ENCODE measurements at places on chromosomes 1 and 21. TPM values are rescaled to one million over a fixed set of nuclear protein-coding genes. Genes with fewer than 3 reads are reported as not detected.

DNA sequence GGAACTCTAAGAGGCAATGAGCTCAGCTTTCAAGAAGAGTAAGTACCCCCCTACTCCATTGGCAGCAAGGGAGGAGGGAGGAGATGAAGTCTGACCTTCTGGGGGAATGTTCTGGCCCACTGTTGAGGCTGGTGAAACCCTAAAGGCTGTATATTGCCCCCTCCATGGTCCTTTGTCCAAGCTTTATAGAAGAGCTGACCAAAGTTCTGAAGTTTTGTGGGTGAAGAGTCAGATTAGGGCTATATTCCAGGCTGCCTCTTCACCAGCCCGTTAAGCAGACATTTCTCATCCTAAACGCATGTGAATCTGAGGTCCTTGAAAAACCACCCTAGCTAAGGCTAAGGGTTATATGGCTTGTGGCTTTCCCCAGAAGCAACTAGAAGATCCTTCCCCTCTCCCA is 1.4 kb downstream of the C1orf94 start:
- peaks cover 4% of the 10 kb centered on the region for H3K4me1 ChIP-seq
- peaks cover 76% of the 10 kb centered on the region for H3K27me3 ChIP-seq
- H3K4me3 ChIP-seq, result no peak overlapping the region

- no peak overlapping the region for H3K4me3 ChIP-seq
- H3K27ac ChIP-seq, result no peak overlapping the region
- H3K27me3 ChIP-seq, result no peaks in the 10 kb centered on the region
- no peaks in the 10 kb centered on the region for H3K36me3 ChIP-seq
- DNase-seq, result no peak
Observed at GRCh38 chr1:25443030-25443699, 12.5 kb downstream of the MACO1 start.

GRCh38 chr1:219027146-219027673 is 146.5 kb upstream of the LYPLAL1 start:
- no peak for DNase-seq
- no peaks in the 10 kb centered on the region for H3K4me1 ChIP-seq
- H3K27ac ChIP-seq, result no peak overlapping the region

DNA sequence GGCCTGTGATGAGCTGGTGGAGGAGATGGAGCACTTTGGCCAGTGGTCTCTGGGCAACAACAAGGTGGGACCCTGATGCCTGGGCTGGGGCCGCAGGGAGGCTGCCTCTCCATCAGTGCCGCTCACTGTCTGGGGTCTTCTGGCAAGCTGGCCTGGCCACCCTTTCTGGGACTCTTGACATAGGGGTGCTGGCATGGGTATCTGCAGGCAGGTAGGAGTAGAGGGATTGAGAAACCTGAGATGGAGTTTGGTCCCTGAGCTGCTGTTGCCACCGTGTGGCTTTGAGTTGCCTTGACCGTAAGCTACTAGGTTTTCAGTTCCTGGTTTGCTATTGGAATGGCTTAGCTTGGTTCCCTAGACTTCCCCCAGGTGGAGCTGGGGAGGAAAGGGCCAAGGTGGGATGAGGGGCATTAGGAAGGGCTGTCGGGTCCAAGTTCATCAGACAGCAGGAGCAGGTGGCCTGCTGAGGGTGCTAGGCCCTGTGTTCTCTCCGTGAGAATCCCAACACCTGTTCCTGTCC is 13.2 kb upstream of the MFN2 start:
- H3K4me3 ChIP-seq, result no peak overlapping the region
- no peaks in the 10 kb centered on the region for H3K27me3 ChIP-seq
- H3K36me3 ChIP-seq, result no peaks in the 10 kb centered on the region
- DNase-seq, result peak; percentile 81

- no peak overlapping the region for H3K27ac ChIP-seq
- H3K36me3 ChIP-seq, result no peaks in the 10 kb centered on the region
- peaks cover 5% of the 10 kb centered on the region for H3K4me1 ChIP-seq
- no peak overlapping the region for H3K4me3 ChIP-seq
- H3K27me3 ChIP-seq, result no peaks in the 10 kb centered on the region
Observed at GRCh38 chr1:78617615-78618026, 2.6 kb upstream of the IFI44L start.

DNA sequence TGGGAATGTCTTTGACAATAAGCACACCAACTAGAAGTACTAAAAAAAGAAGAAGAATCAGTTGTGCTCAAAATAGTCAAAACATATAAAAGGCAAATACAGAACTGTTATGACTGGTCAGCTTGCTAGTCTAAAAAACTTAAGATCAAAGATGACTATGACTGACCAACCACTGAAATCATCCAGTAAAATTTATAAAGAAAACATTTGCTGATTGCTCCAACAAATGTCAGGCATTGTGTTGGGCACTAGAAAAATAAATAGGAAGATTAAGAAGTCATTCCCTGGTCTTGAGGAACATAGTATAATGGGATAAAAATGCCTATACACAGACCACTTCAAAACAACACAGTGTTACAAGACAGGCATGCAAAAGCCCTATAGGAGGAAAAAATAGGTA is 9.3 kb upstream of the ANGPTL3 start:
- no peak for DNase-seq
- no peaks in the 10 kb centered on the region for H3K36me3 ChIP-seq
- no peaks in the 10 kb centered on the region for H3K27me3 ChIP-seq
- no peak overlapping the region for H3K4me3 ChIP-seq
- no peak overlapping the region for H3K27ac ChIP-seq

- peaks cover 45% of the 10 kb centered on the region for H3K4me1 ChIP-seq
- H3K36me3 ChIP-seq, result no peaks in the 10 kb centered on the region
- no peaks in the 10 kb centered on the region for H3K27me3 ChIP-seq
- no peak overlapping the region for H3K4me3 ChIP-seq
- H3K27ac ChIP-seq, result no peak overlapping the region
- peak; percentile 52 for DNase-seq
Observed at GRCh38 chr1:1132042-1132950, 16.4 kb upstream of the C1orf159 start.

DNA sequence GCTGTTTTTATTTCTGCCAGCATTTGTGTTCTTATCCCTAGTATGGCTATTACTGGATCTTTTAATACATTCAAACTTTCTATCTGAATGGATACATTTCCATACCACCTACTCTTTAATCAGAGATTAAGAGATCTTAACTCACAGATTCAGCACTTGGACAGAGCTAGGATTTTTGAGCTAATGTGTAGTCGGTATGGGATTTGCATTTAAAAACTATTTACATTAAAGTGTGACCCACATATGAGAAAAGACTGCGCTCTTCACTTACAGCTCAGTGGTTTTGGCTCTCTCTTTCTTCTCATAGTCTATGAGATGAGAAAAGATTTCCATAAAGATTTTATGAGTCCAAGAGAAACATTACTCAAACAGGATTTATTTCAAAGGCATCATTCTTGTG is 16.4 kb downstream of the HMGB4 start:
- H3K36me3 ChIP-seq, result no peaks in the 10 kb centered on the region
- no peaks in the 10 kb centered on the region for H3K4me1 ChIP-seq
- DNase-seq, result no peak
- H3K27me3 ChIP-seq, result peaks cover 18% of the 10 kb centered on the region
- no peak overlapping the region for H3K27ac ChIP-seq

- no peak overlapping the region for H3K27ac ChIP-seq
- no peaks in the 10 kb centered on the region for H3K4me1 ChIP-seq
- no peak for DNase-seq
- no peaks in the 10 kb centered on the region for H3K36me3 ChIP-seq
Observed at GRCh38 chr21:35346697-35347096, 297.6 kb upstream of the RUNX1 start.

DNA sequence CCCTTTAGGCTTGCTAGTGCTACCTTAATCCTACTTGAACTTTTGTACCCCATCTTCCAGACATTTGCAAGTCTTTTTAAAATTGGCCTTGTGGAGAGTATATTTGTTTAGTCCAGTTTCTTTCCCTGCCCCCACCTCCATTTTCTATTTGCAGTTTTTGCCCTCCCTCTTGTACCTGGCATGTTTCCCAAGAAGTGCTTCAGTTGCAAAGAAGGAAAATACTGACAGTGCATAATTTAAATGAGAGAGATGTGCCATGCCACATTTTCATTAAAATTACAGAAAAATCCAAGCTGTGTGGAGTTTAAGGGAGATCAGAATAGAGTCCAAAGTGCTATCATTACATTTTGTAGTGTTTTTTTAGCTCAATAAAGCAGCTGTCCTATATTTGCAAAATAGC is 150.0 kb upstream of the ADGRL2 start:
- H3K27ac ChIP-seq, result no peak overlapping the region
- no peak overlapping the region for H3K4me3 ChIP-seq
- H3K27me3 ChIP-seq, result no peaks in the 10 kb centered on the region
- no peak for DNase-seq

DNA sequence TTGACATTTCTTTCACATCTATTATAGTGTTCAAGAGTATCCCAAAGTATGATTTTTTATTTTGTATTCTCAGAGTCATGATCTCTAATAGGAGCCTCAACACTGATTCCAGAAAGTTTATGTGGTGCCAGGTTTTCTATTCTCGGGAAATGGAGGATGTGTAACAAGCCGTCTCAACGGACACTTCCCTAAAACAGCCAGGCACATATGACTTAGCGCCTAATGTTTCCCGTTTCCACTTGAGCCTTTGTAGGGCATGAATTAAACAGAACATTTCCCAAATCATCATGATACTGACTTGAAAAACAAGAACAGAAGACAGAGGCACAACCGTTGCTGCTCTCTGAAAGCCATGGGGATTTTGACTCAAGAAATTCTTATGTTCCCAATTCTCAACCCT is 8.0 kb downstream of the CYYR1 start:
- no peak overlapping the region for H3K27ac ChIP-seq
- no peaks in the 10 kb centered on the region for H3K36me3 ChIP-seq
- no peaks in the 10 kb centered on the region for H3K27me3 ChIP-seq
- no peaks in the 10 kb centered on the region for H3K4me1 ChIP-seq
- DNase-seq, result no peak

GRCh38 chr1:55326496-55327243 is 111.5 kb upstream of the USP24 start:
- no peak for DNase-seq
- H3K4me3 ChIP-seq, result no peak overlapping the region
- no peaks in the 10 kb centered on the region for H3K36me3 ChIP-seq
- H3K4me1 ChIP-seq, result peaks cover 14% of the 10 kb centered on the region
- no peak overlapping the region for H3K27ac ChIP-seq
- no peaks in the 10 kb centered on the region for H3K27me3 ChIP-seq

- no peaks in the 10 kb centered on the region for H3K36me3 ChIP-seq
- peaks cover 5% of the 10 kb centered on the region for H3K4me1 ChIP-seq
- H3K4me3 ChIP-seq, result no peak overlapping the region
- no peak overlapping the region for H3K27ac ChIP-seq
- no peak for DNase-seq
Observed at GRCh38 chr1:112542206-112542973, 33.6 kb downstream of the WNT2B start.

DNA sequence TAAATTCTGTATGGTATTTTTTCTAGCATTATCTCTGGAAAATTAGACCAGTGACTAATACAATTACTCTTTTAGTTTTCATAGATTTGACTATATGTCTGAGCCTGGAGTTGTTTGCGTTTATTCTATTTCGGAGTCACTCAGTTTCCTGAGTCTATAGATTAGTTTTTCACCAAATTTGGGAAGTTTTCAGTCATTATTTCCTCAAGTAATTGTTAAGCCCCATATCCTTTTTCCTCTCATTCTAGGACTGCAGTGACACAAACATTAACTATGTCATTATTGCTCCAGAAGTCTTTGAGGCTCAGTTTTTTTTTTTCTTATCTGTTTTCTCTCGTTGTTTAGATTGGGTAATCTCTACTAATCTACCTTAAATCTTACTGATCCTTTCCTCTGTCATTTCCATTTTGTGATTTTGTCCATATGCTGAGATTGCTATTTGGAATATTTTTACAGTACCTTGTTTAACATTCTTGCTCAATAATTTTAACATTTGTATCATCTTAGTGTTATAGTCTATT is 886.2 kb downstream of the LTN1 start:
- no peaks in the 10 kb centered on the region for H3K27me3 ChIP-seq
- DNase-seq, result no peak
- peak overlapping the region; percentile 27 for H3K27ac ChIP-seq
- H3K4me1 ChIP-seq, result peaks cover 18% of the 10 kb centered on the region

The CGN gene
- total RNA-seq, result 66.4 TPM

The RHEX gene
- not detected for total RNA-seq

The SUSD4 gene
- total RNA-seq, result 8.3 TPM

The ANKRD65 gene
- total RNA-seq, result 6.5 TPM

The NTNG1 gene
- 3.9 TPM for total RNA-seq

The SH2D2A gene
- total RNA-seq, result 0.60 TPM
